Lower lobe of right lung (tissue), 2 donors: ENCODE measurements at places on chromosomes 7 and 10.

DNA sequence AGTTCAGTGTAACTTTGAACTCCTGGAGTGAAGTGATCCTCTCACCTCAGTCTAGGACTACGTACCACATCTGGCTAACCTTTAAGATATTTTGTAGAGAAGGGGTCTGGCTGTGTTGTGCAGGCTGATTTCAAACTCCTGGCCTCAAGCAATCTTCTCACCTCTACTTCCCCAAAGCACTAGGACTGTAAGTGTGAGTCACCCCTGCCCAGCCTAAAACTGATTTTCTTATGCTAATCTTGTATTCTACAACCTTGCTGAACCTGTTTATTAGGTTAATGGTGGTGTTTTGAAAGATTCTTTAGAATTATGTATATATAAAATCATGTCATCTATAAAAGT is 58.0 kb downstream of the LCOR start:
- DNase-seq, result no peak

- DNase-seq, result no peak
These were observed 35.7 kb downstream of the P4HA1 start for GRCh38 chr10:73060738-73061635.

DNA sequence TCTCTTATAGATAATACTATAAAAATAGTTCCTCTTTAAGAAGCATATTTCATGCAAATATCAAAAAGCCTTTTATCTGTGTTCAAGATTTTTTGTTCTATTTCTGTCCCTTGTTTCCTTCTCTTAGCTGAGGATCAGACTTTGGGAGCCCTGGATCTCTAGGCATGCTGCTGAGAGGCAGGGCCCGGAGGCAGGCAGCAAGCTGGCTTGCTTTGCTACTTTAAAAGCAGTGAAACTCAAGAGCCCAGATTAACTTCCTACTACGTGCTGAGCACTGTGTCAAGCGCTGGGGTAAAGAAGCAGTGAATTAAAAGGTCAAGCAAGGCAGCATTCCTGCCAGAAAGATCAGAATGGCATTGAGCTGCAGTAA is 31.0 kb upstream of the ARID5B start:
- DNase-seq, result no peak

GRCh38 chr10:63205421-63205820 is 72.3 kb downstream of the NRBF2 start:
- DNase-seq, result no peak

DNA sequence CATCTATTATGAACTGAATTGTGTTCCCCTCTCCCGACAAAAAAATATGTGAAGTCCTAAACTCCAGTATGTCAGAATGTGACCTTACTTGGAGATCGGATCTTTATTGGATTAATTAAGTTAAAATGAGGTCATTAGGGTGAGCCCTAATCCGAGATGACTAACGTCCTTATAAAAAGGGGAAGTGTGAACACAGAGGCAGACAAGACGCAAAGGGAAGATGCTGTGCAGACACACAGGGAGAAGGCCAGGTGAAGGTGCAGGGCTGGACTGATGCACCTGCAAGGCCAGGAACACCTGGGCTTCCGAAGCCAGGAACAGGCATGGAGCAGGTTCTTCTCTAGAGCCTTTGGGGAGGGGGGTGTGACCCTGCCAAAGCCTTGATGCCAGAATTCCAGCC is 187.8 kb downstream of the PARD3 start:
- no peak for DNase-seq

DNA sequence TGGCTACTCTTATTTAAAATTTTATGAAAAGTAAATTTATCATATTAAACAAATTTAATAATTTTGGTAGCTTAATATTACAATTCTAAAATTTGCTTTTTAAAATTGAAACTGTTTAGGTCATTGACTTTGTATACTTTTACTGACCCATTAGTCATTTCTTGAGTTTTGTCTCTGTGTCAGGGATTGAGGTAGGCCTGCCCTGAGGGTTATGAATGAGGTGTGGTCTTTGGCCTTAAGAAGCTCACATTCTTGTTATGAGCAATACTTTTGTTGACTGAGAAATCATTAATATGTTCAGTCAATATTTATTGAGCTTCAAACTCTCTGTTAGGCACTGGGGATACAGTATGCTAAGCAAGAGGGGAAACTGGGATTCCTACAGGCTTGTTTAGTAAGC is 47.0 kb upstream of the RPA3 start:
- DNase-seq, result no peak

DNA sequence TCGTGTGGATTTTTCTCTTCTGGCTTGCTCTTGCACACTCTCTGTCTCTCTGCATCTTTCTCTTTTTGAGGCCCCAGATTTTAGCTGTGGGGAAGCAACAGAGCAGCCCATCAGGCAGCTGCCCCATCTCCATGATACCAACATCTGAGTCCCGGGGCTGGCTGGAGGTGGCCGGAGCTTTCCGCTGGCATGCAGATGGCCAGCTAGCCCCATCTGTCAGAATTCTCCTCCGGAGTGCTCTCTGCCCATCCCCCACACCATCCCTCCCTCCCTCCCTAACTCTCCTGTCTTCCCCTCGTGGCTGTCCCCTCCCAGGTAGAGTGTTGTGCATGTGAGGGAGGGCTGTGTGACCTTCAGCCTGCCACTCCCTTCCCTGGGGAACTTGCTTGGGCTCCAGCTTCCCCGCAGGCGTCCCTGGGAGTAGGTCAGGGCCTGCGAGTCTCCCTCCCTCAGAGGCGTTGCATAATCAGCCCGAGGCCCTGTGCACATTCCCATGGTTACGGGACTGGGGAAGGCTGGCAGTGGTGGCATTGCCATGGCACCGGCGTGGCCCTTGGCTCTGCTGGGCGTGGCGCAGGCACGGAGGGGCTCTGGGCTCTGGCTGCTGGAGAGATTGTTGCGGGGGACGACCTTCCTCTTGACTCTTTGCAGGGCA is 24.7 kb downstream of the GHRHR start:
- peak; percentile 85 for DNase-seq

DNA sequence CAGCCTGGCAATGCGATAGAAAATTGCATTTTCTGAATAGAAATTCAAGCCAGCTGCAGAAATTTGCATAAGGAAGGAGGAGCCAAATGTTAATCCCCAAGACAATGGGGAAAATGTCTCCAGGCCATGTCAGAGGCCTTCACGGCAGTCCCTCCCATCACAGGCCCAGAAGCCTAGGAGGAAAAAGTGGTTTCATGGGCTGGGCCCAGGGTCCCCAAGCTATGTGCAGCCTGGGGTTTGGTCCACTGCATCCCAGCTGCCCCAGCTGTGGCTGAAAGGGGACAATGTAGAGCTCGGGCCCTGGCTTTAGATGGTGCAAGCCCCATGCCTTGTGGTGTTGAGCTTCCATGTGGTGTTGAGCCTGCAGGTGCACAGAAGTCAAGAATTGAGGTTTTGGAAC is 10.0 kb upstream of the GARIN1A start:
- no peak for DNase-seq

GRCh38 chr7:26398756-26399509 is 107.3 kb downstream of the SNX10 start:
- peak; percentile 74 for DNase-seq

DNA sequence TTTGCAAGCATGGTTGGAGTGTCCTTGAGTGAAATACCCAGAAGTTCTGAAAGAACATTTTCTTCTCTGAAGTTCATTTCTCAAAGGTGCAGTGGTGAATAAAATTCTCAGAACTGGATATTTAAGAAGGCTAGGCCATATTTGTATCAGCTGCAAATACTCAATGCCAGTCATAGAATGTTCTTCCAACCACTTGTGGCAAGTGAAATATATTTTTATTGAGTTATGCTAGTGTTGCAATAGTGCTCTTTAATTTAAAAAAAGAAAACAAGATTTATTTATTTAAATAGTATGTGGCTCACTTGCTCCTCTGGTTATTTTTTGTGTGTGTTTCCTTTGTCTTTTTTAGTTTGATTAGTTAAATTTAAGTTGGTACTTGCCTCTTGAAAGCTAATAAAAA is 64.5 kb downstream of the PALS2 start:
- DNase-seq, result no peak

- no peak for DNase-seq
These were observed 13.4 kb downstream of the JAZF1 start for GRCh38 chr7:28166982-28167715.

GRCh38 chr10:93993782-93994437 is at the start of gene PLCE1:
Gene PLCE1, plus strand, starts transcription at chr10:93993931. Its CDS starts 37,116 bp downstream, at chr10:94031047.
- DNase-seq, result peak; percentile 71

- no peak for DNase-seq
These were observed 80.1 kb upstream of the ADO start for GRCh38 chr10:62724465-62724864.

DNA sequence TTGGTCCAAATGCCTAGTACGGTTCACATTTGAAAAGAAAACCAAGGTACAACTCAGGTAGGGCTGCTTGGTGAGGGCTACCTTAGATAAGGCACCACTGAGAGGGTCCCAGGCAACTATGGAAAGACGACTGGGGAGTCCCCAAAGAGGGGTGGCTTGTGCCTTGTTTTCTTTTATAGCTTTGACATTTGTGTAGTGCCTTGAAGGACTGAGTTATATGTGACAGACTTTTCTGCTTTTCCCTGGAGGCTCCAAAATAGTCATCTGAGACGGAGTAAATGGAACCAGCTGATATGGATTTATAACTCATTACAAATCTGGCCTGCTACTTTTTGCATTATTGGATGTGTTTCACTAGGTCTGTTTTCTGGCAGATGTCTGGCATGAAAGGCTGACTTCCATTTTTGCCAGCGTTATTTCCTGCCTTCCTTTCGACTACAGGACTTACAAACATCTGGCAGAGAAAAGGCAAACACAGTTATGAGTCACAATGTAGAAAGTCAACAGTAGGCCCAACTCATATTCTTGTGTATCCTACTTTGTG is 88.2 kb upstream of the IMMP2L start:
- no peak for DNase-seq

- no peak for DNase-seq
These were observed 64.4 kb upstream of the AHR start for GRCh38 chr7:17234030-17234397.

DNA sequence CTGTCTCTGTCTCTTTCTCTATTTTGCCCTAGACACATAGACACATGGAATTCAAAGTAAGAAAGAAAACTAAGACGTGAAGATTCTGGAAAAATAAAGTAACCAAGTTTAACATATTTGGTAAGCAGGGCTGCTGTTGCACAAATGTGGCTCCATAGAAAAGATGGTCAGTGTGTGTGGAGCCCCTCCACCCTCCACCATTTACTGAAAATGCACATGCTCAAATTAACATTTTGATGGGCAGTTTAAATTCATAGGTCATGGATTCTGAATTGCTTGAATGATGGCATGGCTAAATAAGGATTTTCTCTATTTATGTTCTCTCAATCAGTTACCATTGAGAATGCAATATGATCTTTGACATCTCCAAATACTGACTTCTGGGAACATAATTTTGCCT is 165.5 kb upstream of the CHRM2 start:
- no peak for DNase-seq

GRCh38 chr7:75762350-75762917 is 9.6 kb downstream of the CCL26 start:
- DNase-seq, result no peak

DNA sequence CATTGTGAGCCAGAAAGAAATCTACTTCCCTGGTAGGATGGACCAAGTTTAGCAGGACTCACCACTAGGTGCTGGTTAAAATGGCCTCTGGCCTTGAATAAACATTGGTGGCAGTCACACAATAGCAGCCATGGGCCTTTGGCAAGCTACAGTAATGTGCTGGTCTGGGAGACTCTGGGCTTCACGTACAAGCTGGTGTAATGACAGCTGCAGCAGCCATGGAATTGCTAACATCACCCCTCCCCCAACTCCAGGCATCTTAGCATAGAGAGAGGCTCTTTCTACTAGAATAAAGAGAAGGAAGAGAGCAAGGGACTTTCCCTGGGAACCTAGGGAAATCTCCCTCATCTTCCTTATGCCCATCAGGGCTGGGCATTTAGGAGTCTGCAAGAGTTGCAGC is 205.1 kb upstream of the SEMA3A start:
- DNase-seq, result no peak
